ENCODE measurements at places on chromosomes 1 and 21.

GRCh38 chr1:56439610-56440264, 139.6 kb downstream of the PLPP3 start:
- no peak for DNase-seq

- no peak for DNase-seq
Observed at GRCh38 chr1:109828756-109829505, 65.2 kb upstream of the EPS8L3 start.

DNA sequence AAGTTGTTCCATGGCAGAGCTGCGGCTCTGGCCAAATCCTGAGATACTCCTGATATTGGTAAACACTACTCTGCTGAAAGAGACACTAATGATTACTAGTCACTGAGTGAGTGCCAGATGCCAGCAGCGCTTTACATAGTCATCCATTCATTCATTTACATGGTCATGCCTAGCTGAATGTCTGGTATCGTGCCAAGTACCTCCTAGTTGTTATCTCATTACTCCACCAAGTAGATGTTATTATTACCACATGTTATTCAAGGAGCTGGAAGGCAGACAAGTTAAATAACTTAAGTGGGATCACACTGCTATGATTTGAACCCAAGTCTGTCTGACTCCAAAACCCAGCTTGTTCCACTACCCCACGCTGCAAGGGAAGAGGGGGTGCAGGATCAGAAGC, 4.7 kb downstream of the OLFML2B start:
- no peak for DNase-seq

GRCh38 chr1:10007169-10007568, 10.1 kb downstream of the RBP7 start:
- no peak for DNase-seq

GRCh38 chr1:29783508-29784275, 547.4 kb downstream of the PTPRU start:
- DNase-seq: no peak

- DNase-seq: no peak
Observed at GRCh38 chr1:56904663-56905397, 50.2 kb downstream of the C8A start.

DNA sequence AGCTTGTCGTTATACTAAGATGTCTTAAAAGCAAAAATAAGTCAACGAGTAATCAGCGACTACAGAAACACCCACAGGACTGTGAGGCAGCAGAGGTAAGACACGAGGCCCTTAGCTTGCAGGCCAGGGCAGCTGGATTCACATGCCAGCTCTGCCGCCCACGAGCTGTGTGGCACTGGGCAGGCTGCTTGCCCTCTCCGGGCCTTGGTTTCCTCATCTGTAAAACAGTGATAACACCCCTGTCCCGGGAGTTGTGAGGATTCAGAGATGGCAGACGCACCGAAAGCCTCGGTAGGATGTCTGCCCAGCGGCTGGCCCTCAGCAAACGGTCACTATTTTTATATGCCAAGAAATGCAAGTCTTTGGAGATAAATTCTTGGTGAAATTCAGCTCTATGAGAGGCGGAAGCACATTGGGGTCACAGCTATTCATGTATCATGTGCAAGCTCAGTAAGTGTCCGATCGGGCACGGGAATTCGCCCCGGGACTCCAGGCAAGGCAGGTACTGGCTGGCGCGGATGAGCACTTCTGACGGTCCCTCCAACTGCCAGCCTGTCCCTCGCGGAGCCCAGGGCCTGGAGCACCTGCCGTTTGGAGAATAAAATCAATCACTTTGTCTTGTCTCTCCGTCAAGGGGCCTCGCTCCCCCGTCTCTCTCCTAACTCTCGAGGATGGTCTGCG, 1.1 kb downstream of the C2CD2 start:
- DNase-seq: no peak

GRCh38 chr1:234845836-234846235, 235.9 kb upstream of the IRF2BP2 start:
- DNase-seq: no peak

GRCh38 chr1:13830616-13831280, 130.8 kb downstream of the PRDM2 start:
- DNase-seq: no peak

GRCh38 chr1:203692565-203693470, 66.2 kb downstream of the ATP2B4 start:
- DNase-seq: no peak

DNA sequence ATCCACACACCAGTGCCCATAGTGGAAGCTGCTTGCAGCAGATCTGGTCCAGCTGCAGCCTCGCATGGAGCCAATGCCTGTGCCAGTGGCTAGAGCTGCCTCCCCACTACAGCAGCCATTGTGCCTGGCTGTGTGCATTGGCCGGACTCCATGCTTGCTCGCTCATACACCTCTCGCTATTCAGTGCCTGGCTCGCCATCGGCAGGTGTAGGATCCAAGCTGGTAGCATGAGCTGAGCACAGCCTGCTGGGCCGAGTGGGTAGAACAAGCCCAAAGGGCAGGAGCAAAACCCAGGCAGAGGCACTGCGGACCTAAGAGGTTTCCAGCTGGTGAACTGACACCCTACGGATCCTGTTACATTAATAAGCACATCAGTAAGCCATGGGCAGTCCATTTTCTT, 1184.1 kb downstream of the AMY1C start:
- no peak for DNase-seq

DNA sequence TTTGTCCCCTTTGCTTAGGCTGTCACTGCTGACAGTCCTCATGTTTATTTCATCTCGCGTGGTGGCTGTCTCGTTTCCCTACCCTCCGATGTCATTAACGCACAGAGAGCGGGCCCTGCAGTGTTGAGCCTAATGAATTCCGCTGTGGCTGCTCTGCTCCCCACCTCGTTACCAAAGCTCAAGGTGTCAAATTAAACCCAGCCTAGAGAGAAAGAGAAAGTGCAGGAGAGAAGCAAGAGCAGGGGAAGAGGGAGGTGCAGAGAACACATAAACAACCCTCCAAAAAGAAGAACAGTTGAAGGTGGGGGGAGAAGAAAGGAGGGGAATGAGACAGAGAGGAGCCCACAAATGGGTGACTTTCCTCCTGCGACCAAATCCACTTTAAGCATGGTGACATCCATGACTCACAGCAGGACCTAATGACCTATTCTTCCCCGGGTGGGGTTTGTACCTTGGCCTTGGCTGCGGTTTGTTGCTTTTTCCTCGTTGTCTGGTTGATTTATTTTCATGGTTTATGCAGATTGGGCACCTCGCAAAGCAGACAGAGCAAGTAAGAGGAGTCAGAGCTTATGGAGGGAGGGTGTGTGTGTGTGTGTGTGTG, 92.5 kb downstream of the PBX1 start:
- DNase-seq: no peak

DNA sequence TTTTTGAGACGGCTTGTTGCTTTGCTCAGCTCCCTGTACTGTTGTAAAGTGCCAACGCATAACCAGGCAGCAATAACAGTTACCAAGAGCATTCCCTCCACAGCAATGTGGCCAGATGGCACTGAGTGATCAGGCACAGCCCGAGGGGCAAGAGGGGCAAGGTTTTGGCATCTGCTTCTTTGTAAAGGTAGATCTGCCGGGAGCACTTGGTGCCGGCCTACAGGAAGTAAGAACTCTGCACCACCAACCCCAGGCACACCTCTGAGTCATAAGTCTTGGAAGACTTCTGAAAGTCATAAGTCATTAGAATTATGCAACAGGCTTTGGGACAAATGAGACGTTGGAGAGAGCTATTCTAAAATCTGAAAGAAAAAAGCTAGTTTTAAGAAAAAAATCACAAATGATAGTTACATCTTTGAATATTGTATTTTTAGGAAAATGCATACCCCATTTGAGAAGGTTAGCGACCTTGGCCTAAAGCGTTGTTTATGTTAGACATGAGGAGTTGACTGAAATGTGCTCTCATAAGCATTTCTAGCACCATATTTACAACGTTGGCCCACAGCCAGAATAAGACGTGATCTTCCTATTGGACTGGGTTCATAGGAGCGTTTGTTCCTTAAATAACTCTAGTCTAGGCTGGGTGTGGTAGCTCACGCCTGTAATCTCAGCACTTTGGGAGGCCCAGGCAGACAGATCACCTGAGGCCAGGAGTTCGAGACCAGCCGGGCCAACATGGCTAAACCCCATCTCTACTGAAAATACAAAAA, 37.7 kb upstream of the MAP10 start:
- no peak for DNase-seq

DNA sequence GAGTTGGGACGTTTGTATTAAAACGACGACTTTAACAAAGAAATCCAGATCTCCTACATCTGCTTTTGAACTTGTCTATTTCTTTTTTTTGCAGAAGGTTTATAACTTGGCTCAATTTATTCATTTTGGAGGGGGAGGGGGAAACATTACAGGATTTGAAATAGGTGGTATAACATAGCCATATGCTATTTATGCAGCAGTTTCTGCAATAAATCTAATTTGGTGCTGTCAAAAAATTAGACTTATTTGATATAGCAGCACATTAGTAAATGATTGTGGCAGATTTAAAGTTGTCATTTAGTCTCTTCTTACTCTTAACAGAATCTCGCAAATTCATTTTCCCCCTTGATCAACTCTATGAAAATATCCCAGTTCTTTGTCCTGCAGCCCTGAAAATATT, 138.2 kb downstream of the SDCCAG8 start:
- no peak for DNase-seq

DNA sequence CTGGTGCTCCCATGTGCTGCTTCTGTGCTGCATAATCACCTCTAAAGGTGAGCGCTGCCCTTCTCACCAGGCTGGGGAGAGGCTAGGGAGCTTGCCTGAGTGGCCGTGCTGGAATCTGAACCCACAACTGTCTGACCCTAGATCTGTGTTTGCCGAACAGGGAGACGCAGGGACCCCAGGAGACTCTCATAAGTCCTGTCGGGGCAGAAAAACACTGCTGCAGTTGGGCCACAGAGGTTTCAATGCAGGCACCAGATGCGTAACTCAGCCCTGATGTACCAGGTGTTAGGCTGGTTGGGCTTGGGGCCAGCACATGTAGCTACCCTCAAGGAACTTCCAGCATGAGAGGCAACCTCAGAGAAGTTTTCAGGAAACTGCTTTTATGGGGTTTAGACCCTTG, 49.5 kb upstream of the DMRTB1 start:
- no peak for DNase-seq

DNA sequence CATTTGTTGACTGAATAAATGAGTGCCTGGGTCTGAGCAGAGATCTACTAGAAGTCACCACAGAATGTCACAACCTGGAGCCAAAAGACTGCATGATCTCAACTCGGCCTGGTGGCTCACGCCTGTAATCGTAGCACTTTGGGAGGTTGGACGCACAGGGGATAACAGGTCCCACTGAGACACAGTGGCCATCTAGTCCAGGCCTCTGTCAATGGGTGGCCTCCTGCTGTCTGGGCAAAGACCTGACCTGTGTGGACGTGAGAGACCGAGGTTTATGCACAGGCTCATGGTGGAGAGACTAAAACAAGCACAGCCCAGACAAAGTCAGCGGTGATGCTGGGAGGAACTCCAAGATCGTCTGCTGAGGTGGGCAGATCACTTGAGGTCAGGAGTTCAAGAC, 103.0 kb upstream of the BACE2 start:
- no peak for DNase-seq

GRCh38 chr1:79198832-79199231, 192.3 kb upstream of the ADGRL4 start:
- DNase-seq: no peak

GRCh38 chr1:91766883-91767282, 119.1 kb downstream of the TGFBR3 start:
- DNase-seq: no peak

DNA sequence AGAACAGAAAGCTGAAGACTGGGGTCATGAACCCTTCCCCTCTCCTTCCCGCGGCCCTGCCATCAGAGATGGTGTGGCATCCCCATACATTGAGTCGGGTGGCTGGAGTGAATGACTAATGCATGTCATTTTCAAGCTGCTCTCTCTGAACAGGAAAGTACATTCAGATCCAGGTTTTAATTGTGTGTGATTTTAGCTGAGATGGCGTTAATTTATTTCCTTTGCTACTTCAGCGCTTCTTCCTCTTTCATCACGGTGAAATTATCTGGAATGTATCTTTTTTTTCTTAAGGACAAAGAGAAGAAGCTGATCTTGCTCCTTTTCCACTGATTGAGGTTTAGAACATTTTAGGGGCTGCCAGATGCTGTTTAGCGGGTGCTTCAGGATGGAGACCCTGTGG, 8.6 kb upstream of the LRRN2 start:
- no peak for DNase-seq

- DNase-seq: no peak
Observed at GRCh38 chr1:21319447-21320407, 29.5 kb upstream of the ECE1 start.
